ENCODE measurements at places on chromosomes 2 and 18.

DNA sequence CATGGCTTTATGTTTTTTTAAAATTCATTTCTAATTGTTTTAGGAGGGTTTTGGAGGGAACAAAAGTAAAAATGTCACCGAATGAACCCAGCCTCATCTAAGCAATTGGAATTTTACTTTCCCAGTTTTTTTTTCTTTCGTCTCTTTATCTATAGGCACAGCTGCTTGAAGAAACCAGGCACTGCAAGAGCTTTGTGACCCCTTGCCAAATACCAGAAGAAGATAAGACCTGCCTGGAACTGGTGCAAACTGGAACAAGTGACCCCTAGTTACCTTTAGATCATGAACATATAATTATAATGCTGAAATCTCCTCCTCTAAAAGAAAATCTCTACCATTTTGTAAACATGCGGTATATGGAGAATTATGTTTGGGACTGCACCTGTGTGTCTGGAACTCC, 100.9 kb downstream of the TSN start:
- DNase-seq = no peak

DNA sequence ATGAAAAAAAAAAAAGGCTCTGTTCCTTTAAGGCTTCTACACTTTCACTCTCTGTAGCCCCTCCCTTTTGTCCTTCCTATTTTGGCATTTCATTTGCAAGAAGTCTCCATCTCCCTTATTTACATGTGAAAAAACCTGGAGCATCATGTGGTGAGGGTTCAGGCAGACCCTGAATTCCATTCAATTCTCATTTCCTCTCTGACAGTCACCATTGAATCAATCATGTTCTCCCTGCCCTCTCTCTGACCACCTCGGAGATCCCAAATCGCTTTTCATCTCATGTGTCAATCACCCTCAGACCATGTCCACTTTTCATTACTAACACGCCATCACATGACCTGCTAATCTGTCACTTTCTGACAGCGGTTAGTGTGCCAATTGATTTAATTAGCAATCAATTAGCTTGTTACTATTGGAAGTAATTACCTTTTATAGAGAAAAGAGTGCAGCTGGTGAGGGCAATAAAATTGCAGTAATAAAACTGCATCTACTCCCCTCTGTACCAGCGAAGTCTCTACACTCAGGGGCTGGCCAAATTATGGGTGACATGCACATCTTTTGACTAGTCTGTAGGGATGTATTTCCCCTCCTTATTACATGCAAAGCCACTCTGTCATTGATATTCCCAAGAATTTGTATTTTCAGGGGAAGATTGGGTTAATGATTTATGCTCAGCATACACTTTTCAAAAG, 317.4 kb downstream of the EN1 start:
- DNase-seq = no peak

- peak; percentile 54 for DNase-seq
Observed at GRCh38 chr2:30252723-30253701, 21.7 kb downstream of the LBH start.

DNA sequence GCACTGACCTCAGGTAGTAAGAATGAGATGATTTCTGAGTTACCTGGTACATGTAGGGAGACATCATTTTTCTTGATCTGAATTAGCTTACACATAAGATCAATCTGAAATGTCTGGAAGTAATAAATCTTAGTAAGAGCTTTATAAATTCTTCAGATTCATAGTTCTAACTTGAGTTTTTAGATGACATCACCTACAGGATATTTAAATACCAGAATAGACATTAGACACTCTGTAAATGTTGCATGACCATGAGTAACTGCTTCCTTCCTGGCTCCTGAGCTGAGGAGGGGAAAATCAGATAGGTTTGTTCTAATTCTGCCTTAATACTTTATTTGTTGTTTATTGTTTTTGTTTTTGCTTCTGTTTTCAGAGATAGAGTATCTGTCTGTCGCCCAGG, 181.8 kb downstream of the PHLPP1 start:
- no peak for DNase-seq
